CD4-positive, alpha-beta T cell treated with Interleukin-21 for 1 hour (primary cell): ENCODE measurements at places on chromosomes 11 and 22.

DNA sequence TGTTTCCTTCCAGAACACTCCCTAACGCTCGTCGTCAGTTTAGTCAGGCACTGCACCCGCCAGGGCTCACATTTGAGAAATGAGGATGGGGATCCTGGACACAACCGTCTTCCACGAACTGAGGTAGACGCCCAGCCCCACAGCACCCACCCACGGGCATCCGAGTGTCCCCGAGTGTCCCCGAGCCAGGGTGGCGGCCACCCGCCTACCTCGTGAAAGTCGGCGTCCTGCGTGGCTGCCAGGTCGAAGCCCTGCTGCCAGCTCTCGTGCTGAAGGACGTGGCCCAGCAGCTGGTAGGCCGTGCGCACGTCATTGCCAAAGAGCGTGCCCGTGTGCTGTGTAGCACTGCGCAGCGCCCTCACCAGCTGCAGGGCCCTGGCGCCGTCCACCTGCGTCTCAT is 53.6 kb downstream of the TRMU start:
- no peak for DNase-seq

- DNase-seq, result no peak
These were observed 10.8 kb upstream of the TPP1 start for GRCh38 chr11:6629892-6630631.

GRCh38 chr11:44785856-44786607 is 59.3 kb downstream of the TSPAN18 start:
- DNase-seq, result no peak

- no peak for DNase-seq
These were observed 51.8 kb downstream of the TRAF6 start for GRCh38 chr11:36458129-36458915.

GRCh38 chr22:38930512-38930911 is 26.9 kb upstream of the APOBEC3A start:
- DNase-seq, result no peak

GRCh38 chr11:6565988-6566703 is 37.3 kb downstream of the RRP8 start:
- no peak for DNase-seq

DNA sequence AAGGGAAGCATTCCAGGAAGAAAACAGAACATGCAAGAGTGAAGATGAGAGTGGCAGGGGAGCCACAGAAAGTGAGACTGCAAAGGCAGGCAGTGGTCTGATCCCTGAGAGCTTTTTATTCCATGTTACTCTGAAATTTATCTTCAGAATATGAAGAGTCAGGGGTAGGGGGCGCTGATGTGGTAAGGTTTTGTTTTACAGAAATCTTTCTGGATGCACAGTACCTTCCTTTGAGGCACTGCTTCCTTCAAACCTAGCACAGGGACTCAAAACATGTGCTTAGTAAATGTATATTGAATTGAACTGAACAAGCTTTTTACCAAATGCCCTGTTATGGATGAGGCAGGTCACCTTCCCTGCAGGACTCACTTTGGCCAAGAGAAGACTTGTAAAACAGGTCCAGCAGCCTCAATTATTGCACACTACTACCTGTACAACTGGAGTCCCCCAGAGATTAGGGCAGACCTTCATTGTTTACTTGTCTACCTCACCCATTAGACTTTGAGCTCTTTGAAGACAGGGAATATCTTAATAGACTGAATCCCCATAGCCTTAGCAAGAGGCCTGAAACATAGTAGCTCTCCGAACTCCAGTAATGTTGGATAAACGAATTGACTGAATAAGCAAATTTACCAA is 2.2 kb downstream of the PAK1 start:
- DNase-seq, result peak; percentile 25

DNA sequence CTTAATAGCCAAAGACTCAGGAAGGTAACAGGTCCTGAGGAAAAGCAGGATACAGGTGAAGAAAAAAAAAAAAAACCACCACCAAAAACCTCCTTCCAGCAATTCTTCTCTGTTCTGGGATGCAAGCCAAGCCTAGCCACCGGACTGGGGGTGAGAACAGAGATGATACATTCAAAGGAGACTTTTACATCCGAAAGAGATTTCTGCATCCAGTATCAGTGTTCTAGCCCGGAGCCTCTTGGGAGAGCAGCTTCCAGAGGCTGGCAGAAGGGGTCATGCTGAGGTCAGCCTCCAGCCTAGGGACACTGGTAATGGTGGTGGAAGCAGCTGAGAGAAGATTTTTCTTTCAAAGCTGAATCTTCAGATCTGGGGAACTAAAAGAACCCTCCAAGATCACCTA is 76.2 kb downstream of the KCNC1 start:
- no peak for DNase-seq

DNA sequence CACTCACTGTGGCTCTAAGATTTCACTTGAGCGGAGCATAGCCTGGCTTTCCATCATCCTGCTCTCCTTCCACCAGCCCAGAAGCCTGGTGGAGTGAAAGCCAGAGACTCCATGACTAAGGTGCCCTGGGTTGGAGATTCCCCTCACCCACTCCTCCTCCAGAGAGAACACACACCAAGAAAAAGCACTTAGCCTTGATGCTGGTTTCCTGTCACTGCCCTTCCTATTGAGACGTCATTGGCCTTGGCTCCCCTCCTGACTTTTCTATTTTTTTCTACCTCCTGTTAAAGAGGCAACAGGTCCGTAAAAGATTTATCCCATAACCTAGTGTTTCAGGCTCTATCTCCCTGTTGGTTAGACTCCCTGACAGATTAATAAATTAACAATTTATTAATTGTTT is 38.5 kb upstream of the APLNR start:
- DNase-seq, result no peak

DNA sequence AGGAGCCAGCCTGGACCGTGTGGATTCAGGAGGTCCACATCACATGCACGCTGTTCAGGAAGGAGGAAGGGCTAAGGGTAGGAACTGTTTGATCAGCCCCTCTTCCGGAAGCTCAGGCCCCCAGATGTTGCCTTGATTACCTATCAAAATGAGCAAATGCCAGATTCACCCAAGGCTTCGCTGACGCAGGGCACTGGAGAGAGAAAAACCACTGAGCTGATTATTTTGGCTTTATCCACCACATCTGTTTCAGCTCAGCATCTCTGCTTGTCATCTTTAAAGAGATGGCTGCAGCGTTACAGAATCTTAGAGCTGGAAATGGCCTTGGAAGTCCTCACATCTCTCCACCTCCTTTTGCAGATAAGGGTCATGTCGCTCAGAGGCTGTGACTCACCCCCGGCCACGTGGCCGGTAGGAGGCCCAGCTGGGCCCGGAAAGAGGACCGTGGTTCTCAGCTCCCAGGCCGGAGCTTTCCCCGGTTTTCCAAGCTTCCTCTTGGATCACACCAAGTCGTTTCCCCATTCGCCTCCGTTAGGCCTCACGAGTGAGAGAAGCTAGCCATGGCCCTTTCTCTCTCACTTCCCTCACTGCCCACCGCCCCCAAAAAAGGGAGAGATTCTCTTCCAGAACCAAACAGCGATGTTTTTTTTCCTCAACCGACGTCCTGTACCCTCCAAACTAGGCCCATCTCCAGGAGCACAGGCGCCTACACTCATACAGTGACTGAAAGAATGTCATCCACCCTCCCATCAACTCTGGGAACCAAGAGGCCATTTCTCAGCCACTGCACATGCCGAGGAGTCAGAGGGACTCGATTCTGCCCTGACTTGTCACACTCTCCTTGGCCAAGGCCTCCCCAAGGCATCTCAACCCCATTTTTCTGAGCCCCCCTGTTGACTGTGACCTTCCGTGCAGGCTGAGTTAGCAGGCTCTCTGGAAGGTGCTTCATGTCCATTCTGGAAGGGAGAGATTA is 37.6 kb downstream of the LIF start:
- no peak for DNase-seq

GRCh38 chr11:14315130-14315529 is 43.9 kb downstream of the RRAS2 start:
- DNase-seq, result no peak

DNA sequence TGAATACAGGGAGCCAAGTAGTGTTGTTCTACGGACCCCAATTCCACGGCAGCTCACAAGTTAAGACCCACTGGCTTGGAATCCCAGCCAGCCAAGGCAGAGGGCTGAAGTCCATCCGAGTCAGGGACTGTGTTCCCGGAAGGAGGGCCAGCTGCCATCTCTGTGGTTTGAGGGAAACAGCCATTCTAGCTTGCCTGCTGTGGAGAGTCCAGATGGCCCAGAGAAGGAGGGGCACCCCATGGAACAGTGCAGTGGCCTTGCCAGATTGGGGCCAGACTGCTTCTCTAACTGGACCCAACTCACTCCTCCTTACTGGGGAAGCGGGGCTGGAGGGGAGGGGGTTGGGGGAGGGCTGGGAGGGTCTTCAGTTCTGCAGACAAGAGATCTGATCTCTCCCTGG is 156.4 kb downstream of the FAM181B start:
- DNase-seq, result no peak

- no peak for DNase-seq
These were observed 507.2 kb upstream of the LARGE1 start for GRCh38 chr22:34427436-34427835.

DNA sequence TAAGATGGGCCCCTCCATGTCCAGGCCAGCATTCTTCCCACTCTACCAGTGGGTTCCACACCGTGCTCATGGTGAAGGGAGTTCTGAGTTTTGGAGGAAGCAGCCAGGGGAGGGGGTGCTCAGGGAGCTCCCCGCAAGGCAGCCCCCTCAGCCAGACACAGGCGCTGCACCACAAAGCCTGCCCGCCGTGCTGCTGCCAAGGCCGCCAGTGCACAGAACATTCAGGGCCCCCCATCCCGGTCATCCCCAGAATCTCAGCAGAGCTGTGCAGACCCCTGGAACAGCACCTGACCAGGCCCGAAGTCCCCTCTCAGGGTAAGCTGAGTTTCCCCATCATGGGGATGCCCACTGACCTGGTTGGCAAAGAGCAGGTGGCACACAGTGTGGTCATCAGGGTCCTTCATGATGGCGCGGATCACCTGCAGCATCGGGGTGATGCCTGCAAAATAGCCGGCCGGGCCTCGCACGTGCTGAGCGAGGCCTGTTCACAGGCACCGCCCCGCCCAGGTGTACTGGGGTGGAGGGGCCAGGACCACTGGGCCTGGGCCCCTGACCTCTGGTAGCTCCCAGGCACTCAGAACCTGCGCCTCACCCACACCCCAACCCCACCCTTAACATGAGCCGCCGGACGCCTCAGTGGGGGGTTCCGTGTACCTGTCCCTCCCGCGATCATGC is 12.4 kb upstream of the POLDIP3 start:
- DNase-seq, result no peak
